Naive thymus-derived CD8-positive, alpha-beta T cell (primary cell): ENCODE measurements at places on chromosomes 7 and 10.

DNA sequence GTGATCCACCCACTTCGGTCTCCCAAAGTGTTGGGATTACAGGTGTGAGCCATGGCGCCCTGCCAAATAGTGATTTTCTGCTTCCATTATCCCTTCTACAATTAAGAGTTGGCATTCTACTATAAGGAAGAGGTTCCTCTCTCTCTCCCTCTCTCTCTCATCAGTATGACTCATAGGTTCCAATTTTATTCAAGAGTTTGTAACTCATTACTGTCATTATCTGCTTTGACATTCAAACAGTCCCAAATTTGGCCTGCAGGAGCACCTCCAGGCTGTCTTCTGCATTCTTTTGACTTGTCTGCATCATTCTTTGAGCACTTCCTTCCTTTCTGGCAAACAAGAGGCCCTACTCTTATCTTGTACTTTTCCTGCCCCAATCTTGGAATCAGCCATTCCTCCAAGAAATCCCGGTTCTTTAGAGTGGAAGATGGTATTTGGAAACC, 33.2 kb upstream of the CALU start:
- no peaks in the 10 kb centered on the region for H3K4me1 ChIP-seq
- H3K4me3 ChIP-seq: no peak overlapping the region
- DNase-seq: no peak
- no peak overlapping the region for H3K27ac ChIP-seq

DNA sequence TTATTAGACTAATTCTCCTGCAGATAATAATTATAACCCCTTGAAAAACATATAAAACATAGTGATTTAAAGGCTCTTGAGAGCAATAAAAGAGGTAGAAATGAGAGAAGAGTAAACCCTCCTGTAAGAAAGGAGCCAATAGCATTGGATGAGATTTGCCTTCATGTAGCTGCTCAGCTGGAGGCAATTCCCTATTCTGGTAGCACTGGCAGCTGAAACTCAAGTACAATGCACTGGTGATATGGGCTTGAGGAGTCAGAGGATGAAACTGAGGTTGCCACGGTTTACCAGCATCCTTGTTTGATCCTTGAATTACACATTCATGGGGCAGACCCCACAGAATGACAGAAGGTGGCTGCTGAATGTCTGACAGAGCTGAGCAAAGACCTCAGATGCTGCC, 76.4 kb downstream of the CTTNBP2 start:
- no peaks in the 10 kb centered on the region for H3K36me3 ChIP-seq
- no peak for DNase-seq
- peaks cover 6% of the 10 kb centered on the region for H3K4me1 ChIP-seq
- H3K4me3 ChIP-seq: no peak overlapping the region
- H3K27me3 ChIP-seq: peaks cover 4% of the 10 kb centered on the region

DNA sequence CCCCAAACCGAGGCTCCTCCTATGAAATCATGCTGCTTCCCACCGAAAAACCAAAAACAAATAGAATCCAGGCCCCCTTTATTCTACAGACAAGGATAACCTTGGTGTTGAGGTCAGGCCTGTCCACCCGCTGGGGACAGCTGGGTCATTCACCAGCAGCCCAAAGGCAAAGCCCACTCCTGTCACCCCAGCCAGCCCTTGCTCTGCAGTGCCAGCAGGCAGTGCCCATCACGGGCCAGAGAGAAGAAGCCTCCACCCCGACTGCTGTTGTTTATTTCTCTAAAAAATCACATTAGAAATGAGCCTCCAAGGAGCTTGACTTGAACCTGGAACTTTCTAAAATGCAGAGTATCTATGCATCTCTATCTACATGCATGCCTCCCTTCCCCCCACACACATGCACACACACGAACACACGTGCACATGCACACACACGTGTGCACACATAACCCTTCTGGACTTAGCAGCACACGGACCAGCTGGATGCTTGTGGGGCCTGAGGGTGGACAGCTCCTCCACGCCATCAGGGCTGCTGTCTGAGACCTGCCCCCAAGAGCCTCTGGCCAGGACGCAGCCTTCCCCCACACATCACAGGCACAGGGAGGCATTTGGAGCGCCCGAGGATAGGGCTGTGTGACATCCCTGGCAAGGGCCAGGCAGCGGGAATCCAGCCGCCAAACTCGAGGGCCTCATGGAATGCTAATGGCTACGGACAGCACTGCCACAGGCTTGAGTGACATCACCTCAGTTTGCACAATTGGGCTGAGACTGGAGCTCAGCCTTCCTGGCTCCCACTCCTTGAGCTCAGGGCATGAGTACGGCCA, 22.8 kb downstream of the PRKAG2 start:
- peaks cover 53% of the 10 kb centered on the region for H3K4me1 ChIP-seq
- H3K27ac ChIP-seq: no peak overlapping the region
- no peaks in the 10 kb centered on the region for H3K27me3 ChIP-seq
- no peak overlapping the region for H3K4me3 ChIP-seq

GRCh38 chr10:80468002-80468401, 13.9 kb downstream of the TSPAN14 start:
- peaks cover 8% of the 10 kb centered on the region for H3K36me3 ChIP-seq
- peak overlapping the region; percentile 99 for H3K27ac ChIP-seq
- H3K4me1 ChIP-seq: peaks cover 89% of the 10 kb centered on the region
- H3K4me3 ChIP-seq: peak overlapping the region; percentile 86

DNA sequence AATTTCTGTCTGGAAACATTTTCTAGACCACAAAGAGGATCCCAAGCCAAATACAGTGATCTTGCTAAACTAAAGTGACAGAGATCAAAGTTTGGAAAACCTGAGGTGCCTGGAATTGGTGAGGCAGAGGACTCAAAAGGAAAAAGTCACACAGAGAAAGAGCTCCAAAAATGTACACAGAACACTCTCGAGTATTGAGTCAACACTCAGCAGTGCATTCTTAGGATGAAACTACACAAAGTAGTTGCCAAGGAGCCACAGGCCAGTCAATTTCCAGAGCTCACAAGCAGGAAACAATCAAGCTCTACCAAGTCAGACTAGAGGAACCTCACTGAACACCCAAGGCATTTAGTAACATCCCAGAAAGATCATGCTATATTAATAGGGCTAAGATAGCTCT, 61.3 kb downstream of the MICU1 start:
- no peaks in the 10 kb centered on the region for H3K27me3 ChIP-seq
- DNase-seq: no peak
- H3K27ac ChIP-seq: no peak overlapping the region
- H3K36me3 ChIP-seq: peaks cover 17% of the 10 kb centered on the region
- H3K4me1 ChIP-seq: peaks cover 5% of the 10 kb centered on the region
- no peak overlapping the region for H3K4me3 ChIP-seq

DNA sequence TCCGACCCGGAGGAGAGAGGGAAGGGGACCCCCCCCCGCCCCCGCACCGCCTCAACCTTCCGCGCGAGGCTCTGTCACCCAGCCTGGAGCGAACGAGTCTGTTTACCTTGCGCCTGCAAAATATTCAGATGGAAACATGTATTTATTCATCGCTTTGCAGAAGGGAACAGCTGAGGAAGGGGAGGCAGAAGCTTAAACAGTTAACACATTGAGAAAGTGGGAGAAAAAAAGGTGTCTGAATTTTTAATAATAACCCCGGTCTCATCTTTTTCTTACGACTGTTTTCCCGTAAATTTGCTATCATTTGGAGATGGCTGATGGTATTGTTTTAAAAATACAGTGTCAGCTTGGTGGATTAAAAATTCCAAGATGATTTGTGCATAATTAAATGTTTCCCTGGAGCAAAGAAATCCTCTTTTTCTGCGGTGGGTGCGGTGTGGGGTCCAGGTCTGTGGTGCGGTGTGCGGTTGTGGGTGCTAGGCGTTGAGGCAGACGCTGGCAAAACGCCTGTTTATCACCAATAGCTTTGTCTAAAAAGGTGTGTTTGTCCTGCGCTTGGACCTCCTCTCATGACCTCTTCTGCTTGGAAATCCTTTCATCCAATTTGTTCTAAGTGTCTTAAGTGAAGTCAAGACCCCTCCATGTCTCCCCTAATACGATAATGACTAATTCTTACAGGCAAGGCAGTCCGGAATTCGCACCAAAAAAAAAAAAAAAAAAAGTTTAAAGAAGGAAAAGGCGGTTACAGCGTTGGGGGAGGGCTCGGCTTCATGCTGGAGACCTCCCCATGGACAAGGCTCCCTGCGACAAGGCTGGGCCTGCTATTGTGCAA, 1.6 kb downstream of the UNCX start:
- no peaks in the 10 kb centered on the region for H3K36me3 ChIP-seq
- H3K27ac ChIP-seq: peak overlapping the region; percentile 58
- no peak for DNase-seq
- peak overlapping the region; percentile 14 for H3K4me3 ChIP-seq
- peaks cover 60% of the 10 kb centered on the region for H3K27me3 ChIP-seq
- peaks cover 24% of the 10 kb centered on the region for H3K4me1 ChIP-seq

GRCh38 chr10:131573256-131573655, 261.7 kb upstream of the TCERG1L start:
- DNase-seq: no peak
- no peak overlapping the region for H3K27ac ChIP-seq
- H3K27me3 ChIP-seq: no peaks in the 10 kb centered on the region

GRCh38 chr7:138460649-138461607, 869 bp downstream of the TRIM24 start:
- peaks cover 37% of the 10 kb centered on the region for H3K4me1 ChIP-seq
- DNase-seq: peak; percentile 59
- H3K4me3 ChIP-seq: peak overlapping the region; percentile 95
- H3K27ac ChIP-seq: peak overlapping the region; percentile 94

- H3K4me3 ChIP-seq: no peak overlapping the region
- H3K36me3 ChIP-seq: no peaks in the 10 kb centered on the region
- no peak for DNase-seq
- no peaks in the 10 kb centered on the region for H3K4me1 ChIP-seq
These were observed 39.9 kb downstream of the DKK1 start for GRCh38 chr10:52353960-52354394.

- no peak for DNase-seq
- H3K27me3 ChIP-seq: peaks cover 5% of the 10 kb centered on the region
- H3K36me3 ChIP-seq: no peaks in the 10 kb centered on the region
- H3K27ac ChIP-seq: no peak overlapping the region
- no peak overlapping the region for H3K4me3 ChIP-seq
These were observed 4.5 kb downstream of the ABCB1 start for GRCh38 chr7:87596136-87596535.
